ENCODE measurements at places on chromosomes 16 and 17. TPM values are rescaled to one million over a fixed set of nuclear protein-coding genes. Genes with fewer than 3 reads are reported as not detected.

DNA sequence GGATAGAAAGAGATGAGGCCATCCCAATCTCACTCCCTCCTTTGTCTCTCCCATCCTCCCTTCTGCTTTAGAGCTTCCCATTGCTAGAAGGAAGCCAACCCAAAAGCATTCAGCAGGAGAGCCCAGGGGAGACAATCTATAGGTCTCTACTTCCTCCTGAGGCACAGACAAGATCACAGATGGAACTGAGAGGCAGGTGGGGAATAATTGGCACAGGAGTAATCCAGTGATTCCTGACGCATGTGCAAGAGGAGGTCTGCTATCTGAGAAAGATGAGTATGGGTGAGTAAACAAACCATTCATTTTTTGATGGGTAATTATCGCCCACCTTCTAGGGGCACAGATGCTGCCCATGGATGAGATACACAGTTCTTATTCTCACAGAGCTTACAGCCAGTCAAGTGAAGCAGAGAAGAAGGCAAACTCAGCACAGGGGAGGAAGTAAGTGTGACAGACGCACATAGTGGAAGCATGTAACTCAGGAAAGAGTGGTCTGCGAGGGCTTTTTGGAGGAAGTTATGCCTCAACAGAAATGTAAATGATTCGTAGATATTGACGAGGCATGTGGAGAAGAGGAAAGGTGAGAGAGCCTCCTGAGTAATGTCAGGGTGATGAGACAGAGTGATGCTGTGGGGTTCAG, 88.9 kb upstream of the HLF start:
- DNase-seq = no peak

DNA sequence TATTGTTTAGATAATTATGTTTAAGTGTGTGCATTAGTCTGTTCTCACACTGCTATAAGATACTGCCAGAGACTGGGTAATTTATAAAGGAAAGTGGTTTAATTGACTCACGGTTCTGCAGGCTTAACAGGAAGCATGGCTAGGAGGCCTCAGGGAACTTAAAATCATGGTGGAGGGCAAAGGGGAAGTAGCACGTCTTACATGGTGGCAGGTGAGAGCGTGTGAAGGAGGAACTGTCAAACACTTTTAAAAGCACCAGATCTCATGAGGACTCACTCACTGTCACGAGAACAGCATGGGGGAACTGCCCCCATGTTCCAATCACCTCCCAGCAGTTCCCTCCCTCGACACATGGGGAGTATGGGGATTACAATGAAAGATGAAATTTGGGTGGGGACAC, 203.5 kb upstream of the GOT2 start:
- no peak for DNase-seq

DNA sequence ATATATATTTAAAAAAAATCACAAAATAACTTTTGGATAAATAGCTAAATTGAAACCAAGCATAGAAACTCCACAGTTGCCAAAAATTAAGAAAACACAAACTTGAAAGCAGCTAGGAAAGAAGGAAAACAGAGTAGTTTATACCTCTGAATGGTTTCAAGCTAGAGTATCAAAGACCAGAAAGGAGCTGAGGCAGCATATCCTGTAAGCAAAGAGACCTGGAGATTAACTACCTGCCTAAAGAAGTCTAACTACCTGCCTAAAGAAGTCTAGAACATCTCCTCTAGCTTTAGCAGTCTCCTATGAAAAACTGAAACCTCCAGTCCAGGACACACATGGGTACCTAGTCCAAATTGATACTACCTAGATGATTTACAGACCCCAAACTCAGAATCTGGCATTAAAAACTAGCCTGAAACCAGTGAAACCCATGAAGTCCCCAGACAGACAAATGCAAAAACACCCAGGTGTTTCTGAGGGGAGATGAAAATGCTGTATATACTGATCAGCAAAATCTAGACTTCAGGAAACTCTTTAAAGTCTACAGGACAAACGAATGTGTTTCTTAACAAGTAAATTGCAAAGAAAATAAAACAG, 17.6 kb downstream of the APPBP2 start:
- DNase-seq = no peak

DNA sequence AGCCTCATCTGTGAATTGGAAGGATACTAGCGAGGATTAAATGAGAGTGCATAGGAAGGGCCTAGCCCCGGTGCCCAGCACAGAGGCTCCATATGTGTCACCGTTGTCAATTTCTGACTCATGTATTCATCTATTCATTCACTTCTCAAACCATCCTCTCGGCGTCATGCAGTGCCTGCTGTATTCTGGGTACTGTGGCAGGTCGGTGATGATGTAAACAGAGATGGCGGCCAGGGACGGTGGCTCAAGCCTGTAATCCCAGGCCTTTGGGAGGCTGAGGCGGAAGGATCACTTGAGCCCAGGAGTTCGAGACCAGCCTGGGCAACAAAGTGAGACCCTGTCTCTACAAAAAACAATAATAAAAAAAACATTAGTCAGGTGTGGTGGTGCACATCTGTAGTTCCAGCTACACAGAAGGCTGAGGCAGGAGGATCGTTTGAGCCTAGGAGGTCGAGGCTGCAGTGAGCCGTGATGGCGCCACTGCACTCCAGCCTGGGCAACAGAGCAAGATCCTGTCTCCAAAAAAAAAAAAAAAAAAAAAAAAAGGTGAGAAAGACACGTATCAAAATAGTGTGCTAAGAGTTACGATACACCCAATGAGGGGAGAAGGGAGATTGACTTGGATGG, 4.3 kb upstream of the PPP1R1B start:
- DNase-seq = no peak

DNA sequence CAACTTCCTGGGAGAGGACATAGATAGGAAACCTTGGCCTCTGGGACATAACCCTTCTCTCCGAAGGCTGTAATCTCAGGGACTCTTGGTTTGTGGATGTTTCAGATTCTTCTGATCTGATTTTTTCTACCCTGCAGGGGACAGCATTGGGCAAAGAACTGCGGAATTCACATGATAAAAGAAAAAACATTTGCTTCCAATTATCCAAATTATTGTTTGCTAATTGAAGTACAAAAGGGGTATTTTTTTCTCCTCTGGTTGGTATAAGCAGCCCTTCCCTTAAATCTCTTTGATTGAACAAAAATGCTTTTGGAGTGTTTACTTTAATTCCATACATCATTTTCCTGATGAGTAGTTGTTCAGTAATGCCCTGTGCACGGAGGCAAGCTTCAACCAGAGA, 251.7 kb upstream of the IRX3 start:
- no peak for DNase-seq

The LGALS9 gene
- total RNA-seq = 0.51 TPM

GRCh38 chr17:79114458-79115301, 40.1 kb downstream of the ENGASE start:
- no peak for DNase-seq

DNA sequence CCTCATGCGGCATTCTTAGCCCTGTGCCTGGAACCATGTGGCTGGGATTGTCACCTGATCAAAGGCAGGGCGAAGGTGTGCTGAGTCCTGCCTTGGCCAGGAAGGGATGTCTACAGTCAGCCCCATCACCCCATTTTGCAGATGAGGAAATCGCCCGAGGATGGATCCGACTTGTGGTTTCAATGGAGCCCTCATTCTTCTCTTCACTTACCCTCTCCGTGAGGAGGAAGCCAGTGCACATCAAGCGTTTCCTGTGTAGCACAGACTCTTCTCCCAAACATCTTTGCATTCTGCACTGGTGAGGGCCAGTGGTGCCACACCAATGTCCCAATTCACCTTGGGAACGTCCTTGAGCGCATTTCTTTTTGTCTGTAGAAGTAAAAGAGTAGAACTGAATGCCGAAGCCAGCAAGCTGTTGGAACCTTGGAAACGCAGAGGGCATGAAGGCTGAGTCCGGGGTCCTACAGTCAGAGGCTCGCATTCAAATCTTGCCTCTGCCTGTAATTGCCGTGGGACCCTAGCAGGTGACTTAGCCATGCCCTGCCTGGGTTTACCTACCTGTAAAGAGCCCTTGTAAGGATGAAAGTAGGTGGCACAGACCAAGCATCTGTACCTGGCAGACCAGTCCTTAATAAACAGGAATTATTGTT, 85.4 kb downstream of the IRF8 start:
- no peak for DNase-seq

DNA sequence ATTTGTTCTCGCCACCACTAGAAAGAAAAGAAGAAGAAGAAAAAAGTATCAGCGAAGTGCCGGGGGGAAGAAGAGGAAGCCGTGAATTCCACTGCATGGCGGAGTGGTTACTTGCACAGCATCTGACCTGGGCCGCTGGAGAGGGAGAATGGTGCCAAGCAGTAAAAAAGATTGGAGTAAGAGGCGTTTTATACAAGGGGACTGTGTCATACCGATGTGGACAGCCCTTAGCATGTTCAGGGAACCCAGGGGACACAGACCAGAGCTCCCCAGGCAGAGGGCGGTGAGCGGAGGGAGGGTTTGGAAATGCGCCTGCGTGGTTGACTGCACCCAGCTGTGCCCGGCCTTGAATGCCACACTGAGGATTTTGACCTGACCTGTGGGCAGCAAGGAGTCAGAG, 52.8 kb downstream of the PLXDC1 start:
- DNase-seq = no peak

- peak; percentile 74 for DNase-seq
Measured at GRCh38 chr17:57294629-57295501, 38.5 kb downstream of the MSI2 start.

The CDRT15L2 gene
- not detected for total RNA-seq

- DNase-seq = no peak
Measured at GRCh38 chr16:59688006-59688405, 953.9 kb upstream of the GOT2 start.

The HASPIN gene
- 2.0 TPM for total RNA-seq

DNA sequence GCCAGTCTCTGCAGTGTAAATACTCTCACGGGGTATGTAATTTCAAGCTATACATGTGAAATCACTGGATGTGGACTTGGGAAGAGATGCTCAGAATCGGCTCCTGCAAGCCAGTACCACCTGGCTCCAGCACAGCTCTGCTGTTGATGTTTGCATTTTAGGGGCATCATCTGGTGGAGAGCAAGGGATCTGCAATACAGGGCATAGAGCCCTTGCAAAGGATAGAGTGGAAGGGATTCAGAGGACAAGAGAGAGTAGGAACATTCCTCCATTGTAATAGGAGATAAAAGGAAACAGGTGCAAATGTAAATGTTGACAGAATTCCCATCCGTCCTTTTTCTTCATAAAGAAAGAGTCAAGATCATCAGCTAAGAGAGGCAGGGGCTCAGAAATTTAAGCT, 184.1 kb downstream of the PMP22 start:
- DNase-seq = no peak

DNA sequence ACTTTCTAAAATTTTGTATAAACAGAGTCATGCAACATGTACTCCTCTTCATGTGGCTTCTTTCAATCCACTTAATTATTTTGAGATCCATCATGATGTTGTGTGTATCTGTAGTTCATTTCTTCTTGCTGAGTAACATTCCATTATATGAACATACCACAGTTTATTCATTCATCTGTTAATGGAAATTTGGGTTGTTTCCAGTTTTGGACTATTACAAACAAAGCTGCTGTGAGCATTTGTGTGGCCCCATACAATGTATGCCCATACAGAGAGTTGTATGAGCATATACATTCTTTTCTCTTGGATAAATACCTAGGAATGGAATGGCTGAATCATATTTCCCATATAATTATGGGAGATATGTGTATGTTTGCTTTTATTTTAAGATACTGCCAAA, 85.6 kb downstream of the CLEC16A start:
- DNase-seq = peak; percentile 63

DNA sequence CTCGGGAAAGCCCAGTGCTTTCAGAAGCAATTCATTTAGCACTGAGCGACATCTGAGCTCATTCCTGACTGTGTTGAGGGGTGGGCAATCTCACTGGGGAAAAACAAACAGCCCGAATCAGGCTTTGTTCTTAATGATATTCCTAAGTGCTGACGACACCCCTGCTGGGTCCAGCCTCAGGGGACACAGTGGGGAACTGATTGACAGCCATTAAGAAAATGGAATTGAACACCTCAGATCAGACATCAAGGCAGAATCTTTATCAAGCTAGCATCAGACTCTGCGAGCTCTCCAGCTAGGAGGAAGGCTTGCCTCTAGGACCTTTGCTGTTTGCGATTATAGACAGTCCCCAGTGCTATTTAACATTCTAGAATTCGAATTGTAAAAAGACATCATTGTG, 22.5 kb upstream of the LYRM9 start:
- DNase-seq = no peak

The STH gene
- total RNA-seq = not detected

- DNase-seq = peak; percentile 14
Measured at GRCh38 chr17:5832886-5833285, 237.3 kb upstream of the WSCD1 start.

DNA sequence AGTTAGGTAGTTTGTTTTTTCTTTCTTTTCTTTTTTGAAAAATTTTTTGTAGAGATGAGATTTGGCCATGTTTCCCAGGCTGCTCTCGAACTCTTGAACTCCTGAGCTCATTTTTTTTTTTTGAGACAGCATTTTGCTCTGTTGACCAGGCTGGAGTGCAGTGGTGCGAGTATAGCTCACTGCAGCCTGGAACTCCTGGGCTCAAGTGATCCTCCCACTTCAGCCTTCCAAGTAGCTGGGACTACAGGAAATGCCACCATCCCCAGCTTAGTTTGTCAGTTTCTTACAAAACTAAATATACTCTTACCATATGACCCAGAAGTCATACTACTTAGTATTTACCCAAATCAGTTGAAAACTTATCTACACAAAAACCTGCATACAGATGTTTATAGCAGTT, 14.4 kb upstream of the FBXO47 start:
- no peak for DNase-seq

GRCh38 chr16:1932050-1933028, 10.7 kb downstream of the MSRB1 start:
- peak; percentile 5 for DNase-seq

The MYH11 gene
- total RNA-seq = 28.8 TPM
